ENCODE measurements at places on chromosomes 12 and 14.

DNA sequence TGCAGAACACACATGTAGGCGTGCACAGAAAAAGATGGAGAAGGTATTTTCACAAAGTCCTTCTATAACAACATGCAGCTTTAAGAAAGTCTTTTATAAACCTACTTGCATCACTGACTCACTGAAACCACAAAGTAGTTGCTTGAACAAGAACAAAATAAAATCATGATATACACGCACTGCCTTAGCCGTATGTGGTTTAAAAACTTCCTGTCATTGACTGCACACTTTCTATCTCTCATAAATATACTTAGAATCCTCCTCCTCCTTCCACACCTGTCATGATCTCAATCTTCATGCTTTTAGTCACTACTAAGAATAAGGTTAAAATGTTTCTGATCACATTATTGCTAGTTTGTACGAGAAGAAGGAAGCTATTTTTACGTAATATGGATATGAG is 31.8 kb upstream of the RAD51AP1 start:
- no peak for DNase-seq

- no peak for DNase-seq
These were observed 229.2 kb downstream of the NRXN3 start for GRCh38 chr14:78399316-78399889.

- no peak for DNase-seq
These were observed 535.8 kb downstream of the PRKD1 start for GRCh38 chr14:29391801-29392200.

GRCh38 chr14:92603309-92604242 is 90.0 kb downstream of the RIN3 start:
- DNase-seq: no peak

GRCh38 chr14:94161981-94162380 is 12.1 kb upstream of the PPP4R4 start:
- DNase-seq: no peak

DNA sequence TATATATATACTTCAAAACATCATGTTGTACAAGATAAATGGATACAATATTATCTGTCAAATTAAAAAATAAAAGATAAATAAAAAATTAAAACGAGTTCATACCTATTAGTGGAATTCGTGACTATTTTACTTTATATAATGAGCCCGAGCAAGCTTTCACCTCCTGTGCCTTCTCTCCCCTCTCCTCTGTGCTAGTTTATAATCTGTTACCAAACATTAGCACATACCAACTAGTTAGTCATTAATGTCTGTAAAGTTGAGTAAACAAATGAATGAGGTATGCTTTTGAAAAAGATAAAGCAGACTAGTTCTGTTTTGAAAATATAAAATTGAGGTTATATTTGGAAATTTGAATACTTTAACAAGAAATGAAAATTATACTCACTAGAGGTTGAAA is 84.0 kb downstream of the LRRC9 start:
- DNase-seq: no peak

DNA sequence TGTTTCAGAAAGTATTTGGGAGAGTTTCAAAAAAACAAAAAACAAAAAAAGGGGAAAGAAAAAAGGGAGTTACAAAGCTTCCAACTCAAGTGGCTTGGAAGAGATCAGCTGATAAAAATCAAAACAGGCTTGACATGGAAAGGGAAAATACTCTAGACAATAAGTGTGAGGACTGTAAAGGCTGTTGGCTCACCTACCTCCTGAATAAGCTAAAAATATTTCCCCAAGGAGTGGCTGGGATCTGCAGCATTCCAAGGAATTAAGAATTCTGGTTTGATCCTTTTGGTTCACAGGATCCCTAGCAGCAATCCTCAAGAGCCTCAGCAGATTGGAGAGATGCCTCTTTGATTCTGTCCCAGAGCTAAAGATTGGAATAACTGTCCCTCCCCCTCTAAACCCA is 11.2 kb upstream of the AJUBA start:
- DNase-seq: no peak

DNA sequence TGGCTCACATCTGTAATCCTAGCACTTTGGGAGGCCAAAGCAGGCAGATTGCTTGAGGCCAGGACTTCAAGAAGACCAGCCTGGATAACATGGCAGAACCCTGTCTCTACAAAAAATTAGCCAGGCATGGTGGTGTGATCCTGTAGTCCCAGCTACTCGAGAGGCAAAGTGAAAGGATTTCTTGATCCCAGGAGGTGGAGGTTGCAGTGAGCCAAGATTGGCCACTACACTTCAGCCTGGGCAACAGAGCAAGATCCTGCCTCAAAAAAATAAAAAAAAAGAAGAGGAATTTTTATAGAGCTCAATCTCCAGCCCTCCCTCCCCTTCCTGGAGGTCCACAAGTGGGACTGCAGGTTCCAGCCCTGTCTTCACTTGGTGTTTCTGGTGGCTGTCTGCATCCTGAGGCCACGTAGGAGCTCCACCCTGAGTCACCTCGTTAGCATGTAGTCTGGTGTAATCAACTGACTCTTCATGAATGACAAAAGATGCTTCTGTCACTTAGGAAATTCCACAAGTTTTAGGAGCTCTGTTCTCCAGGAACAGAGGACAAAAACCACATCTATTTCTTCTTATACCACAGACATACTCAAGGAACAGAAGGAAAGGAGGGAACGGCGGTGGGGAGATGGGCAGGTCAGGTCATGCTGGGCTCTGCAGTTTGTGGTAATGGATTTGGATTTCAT is 16.2 kb downstream of the CCDC62 start:
- DNase-seq: no peak

All from stimulated activated effector memory CD8-positive, alpha-beta T cell treated with anti-CD3 and anti-CD28 coated beads, Interleukin-12 subunit alpha, Interleukin-12 subunit beta, amount 100 ng/mL, for 72 hours (primary cell).